A375 (cell line): ENCODE measurements at places on chromosomes 12 and 14. TPM values are rescaled to one million over a fixed set of nuclear protein-coding genes. Genes with fewer than 3 reads are reported as not detected.

Gene HCAR2
- total RNA-seq: not detected in 2 replicates

Gene ERP27
- total RNA-seq: not detected in 2 replicates

Gene AKAP5
- 0.60 and 0.61 TPM in 2 replicates for total RNA-seq

Gene TPH2
- not detected in 2 replicates for total RNA-seq

Gene SERPINA10
- total RNA-seq: not detected in 2 replicates

Gene OR6J1
- 0.04 TPM in 1 of 2 replicates, not detected in the other for total RNA-seq

Gene KRT72
- not detected in 2 replicates for total RNA-seq

Gene KRT77
- total RNA-seq: not detected in 2 replicates

Gene PTHLH
- 17.9 and 21.7 TPM in 2 replicates for total RNA-seq

Gene SERPINA12
- total RNA-seq: not detected in 2 replicates

Gene FGF23
- not detected in 2 replicates for total RNA-seq

Gene OVCH1
- not detected in 2 replicates for total RNA-seq

Gene HNRNPC
- 780 and 859 TPM in 2 replicates for total RNA-seq

Gene ADGRD1
- total RNA-seq: 0.04 and 0.27 TPM in 2 replicates

Gene POLR3B
- 18.2 and 25.0 TPM in 2 replicates for total RNA-seq

Gene GDF3
- total RNA-seq: not detected in 2 replicates

Gene ADCY4
- total RNA-seq: not detected in 2 replicates

Gene NUAK1
- total RNA-seq: 3.4 and 5.5 TPM in 2 replicates

Gene NGB
- total RNA-seq: not detected in 2 replicates
